ENCODE measurements at places on chromosomes 7 and 10. TPM values are rescaled to one million over a fixed set of nuclear protein-coding genes. Genes with fewer than 3 reads are reported as not detected.

Gene AKR1C4
- not detected for total RNA-seq

Gene WNT8B
- total RNA-seq: not detected

Gene ZNF736
- 47.3 TPM for total RNA-seq

GRCh38 chr7:85583131-85583953 is 396.5 kb upstream of the SEMA3D start:
- no peak for DNase-seq

Gene CALHM3
- total RNA-seq: not detected

Gene CYP3A4
- not detected for total RNA-seq

- DNase-seq: peak; percentile 63
Measured at GRCh38 chr7:31488562-31489203, 25.2 kb upstream of the ITPRID1 start.
